ENCODE measurements at places on chromosomes 5 and 9.

DNA sequence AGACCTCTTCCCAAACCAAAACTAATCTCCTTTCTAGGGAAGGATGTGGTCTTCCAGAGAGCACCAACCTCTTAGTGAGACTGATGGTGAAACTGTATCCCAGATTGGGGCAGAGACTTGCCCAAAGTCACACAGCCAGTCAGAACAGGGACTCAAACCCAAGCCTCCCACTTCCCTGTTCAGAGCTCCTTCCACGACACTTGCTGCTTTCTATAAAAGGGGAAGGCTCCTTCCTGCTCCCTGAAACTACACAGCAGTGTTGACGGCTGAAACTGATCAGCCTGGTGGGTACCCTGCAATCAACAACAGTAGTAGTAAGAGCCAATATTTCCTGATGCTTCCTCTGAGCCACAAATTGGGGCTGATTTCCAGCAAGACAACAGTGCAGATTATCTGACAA, 1.5 kb downstream of the TOR2A start:
- no peak for DNase-seq

DNA sequence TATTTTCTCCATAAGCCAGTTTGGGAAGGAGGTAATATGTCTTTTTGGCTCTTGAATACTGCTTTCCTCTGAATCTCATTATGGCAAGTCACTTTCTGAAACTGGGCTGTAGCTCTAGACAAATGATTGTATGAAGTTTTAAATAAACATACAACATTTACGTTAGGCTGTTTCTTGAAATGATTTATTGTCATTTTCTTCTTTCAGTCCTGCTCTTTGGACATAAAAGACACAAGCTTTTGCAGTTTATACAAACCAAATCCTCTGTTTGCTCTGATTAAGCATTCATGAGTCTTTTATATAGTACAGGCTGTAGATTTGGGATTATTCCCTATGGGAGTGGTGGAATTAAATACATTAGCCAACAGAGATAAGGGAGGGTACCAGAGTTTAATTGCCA, 139.7 kb downstream of the CEP120 start:
- no peak for DNase-seq

DNA sequence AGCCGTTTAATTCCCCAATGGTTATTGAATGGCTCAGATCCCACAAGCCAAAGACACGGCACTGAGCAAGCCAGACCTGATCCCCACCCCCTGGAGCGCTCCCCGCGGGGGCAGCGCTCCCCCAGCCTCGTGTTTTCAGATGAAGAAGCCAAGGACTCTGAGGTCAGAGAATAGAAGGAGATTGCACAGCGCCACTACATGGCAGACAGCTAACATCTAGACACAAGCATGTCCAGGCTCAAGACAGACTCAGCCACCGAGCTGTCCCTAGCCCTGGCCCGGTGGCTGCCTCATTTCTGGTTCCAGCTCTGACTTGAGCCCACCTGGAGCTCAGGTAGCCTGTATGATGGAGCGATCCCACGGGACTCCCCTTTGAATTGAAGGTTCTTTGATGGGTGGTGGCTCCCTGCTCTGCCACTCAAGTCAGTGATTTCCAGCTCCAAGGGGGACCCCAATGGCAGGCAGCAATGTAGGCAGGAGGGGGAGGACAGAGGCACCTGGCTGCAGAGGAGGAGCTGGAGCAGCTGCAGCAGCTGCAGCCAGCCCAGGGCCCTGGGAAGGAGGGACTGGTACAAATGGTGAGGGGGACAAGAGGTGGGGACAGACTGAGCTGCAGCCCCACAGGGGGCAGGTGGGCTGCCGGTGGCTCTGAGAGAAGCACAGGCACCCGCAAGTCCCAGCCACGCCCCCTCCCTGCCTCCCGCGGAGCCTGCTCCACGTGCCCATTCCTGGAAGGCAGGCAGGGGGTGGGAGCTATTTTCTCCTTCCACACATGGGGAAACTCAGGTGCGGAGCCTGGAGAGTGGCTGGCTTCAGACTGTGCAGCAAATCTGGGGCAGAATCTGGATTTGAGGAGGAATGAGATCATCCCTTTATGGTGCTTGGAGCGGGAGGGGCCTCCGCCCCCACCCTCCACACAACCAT, 40.2 kb downstream of the NTNG2 start:
- no peak for DNase-seq

GRCh38 chr5:2575871-2576270, 175.6 kb downstream of the IRX2 start:
- no peak for DNase-seq

DNA sequence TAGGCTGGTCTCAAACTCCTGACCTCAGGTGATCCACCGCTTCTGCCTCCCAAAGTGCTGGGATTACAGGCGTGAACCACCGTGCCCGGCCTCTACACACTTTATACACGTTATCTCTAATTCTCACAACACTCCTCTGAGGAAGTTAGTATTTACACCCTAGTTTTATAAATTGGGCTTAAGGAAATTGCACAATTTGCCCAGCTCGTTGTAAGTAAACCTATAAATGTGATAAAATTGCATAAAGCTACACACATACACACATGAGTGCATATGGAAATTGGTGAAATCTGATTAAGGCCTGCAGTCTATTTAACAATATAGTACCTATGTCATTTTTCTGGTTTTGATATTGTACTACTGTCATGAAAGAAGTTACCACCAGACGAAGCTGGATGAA, 4.4 kb upstream of the SLC4A9 start:
- DNase-seq, result no peak

DNA sequence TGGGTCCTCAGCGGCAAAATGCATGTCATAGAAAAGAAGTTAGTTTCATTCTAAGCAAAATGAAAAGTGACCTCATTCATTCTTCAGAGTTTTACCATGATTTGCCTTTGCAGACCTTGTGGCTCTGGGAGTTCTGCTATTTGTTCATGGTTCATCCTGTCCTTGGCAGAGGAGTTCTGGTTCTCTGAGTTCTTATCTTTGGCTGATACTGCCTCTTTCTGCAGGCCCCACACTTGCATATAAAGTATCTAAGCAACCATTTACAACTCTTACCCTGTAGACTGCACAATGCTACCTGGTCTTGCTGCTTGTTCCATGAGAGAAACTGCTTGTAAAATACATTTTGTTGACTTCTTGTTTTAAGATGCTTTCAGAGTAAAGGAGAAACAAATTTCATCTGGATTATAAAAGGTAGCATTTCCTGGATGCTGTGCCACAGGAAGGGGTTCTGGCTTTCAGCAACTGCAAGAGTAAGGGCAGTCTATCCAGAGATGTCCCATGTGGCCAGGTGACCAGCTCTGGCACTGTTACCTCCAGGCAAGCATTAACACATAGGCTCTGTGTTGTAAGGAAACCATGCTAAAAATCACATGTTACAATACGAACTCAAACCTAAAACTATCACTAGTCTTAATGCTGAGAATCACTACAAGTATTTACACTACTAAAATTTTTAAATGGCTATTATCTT, 513.2 kb downstream of the SPOCK1 start:
- no peak for DNase-seq

DNA sequence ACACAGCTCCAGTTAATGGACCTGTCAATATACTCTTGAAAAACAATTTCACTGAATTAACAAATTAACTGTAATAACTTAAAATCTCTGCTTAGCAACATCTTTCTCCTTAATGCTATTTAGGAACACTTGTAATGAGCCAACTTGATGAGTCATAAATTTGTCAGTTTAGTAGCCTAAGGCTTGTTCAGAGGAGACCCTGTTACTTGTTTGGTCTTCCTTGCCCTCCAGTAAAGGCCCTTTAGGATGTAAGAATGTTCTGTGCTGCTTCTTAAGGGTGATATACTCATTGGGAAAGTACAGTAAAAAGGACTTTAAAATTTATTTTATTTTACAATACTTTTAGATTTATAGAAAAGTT, 11.4 kb upstream of the MATR3 start:
- no peak for DNase-seq

- DNase-seq, result no peak
Measured at GRCh38 chr9:91038483-91039124, 237.0 kb downstream of the SYK start.

GRCh38 chr5:135891791-135892190, 3.9 kb downstream of the IL9 start:
- no peak for DNase-seq

DNA sequence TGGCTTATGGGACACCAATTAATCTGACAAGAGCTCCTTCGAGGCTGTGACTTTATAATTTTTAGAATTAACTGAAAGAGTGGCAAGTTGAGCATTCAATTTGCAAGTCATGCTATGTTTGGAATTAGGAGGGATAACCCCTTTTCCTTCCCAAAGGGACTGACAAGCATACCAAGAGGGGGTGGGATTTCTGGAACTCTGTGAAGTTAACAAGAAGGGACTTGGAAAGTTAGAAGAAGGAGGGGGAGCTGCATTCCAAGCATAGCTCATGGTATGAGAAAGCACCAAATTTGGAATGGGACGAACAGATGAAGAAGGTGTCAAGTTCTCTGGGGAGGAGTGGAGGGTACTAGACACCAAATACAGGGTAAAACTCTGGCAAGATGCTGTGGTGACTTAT, 8.9 kb upstream of the PALM2AKAP2 start:
- DNase-seq, result no peak

DNA sequence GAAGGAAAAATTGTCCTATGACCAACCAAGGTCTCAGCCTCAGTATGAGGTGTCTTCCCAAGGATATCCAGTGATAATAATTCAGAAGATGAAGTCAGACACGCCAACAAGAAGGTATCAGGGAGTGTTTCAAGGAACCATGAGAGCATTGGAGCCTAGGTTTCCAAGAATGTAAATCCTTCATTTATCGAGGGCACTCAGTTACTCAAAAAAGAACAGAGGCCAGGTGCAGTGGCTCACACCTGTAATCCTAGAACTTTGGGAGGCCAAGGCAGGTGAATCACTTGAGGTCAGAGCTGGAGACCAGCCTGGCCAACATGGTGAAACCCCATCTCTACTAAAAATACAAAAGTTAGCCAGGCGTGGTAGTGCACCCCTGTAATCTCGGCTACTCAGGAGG, 70.8 kb downstream of the PLAC8L1 start:
- DNase-seq, result no peak

DNA sequence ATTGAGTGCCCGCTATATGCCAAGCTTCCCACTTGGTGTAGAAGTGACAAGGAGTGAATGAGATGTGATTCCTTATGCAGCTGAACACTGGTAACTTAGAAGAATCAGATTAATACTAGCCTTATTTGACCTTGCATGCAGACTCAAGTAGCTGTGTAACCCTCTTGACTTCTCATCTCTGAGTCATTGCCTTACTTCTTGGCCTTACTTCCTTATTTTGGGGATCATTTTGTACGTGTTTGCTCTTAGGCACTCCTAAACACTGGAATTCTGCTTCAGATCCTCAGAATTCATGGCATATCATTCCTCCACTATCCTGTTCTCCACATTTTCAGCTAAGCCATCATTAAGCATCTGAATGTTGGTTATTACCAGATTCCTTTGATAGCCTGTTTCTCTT, 948.9 kb upstream of the ARRDC3 start:
- no peak for DNase-seq

GRCh38 chr9:20914556-20914955, 116.9 kb downstream of the HACD4 start:
- DNase-seq, result no peak

GRCh38 chr5:24909210-24909609, 264.4 kb upstream of the CDH10 start:
- DNase-seq, result no peak

- DNase-seq, result no peak
Measured at GRCh38 chr5:77952636-77953212, 176.6 kb upstream of the TBCA start.

DNA sequence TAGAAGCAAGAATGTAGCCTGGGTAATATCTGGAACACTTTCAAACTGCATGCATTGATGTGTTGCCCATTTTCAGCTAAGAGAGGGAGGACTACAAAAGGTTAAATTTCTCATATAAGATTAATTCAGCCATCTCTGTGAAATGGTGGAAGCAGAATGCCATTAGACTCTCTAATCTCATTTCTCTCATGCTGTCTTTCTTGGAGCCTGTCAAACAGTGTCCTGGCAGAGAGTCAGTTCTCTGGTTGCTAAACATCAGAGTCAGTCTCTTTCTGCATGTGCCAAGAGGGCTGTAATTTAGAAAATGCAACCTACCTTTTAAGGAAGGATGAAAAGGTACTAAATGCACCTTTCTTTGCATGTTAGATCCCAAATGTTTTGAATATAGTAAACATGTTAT, 910 bp upstream of the GARNL3 start:
- no peak for DNase-seq

DNA sequence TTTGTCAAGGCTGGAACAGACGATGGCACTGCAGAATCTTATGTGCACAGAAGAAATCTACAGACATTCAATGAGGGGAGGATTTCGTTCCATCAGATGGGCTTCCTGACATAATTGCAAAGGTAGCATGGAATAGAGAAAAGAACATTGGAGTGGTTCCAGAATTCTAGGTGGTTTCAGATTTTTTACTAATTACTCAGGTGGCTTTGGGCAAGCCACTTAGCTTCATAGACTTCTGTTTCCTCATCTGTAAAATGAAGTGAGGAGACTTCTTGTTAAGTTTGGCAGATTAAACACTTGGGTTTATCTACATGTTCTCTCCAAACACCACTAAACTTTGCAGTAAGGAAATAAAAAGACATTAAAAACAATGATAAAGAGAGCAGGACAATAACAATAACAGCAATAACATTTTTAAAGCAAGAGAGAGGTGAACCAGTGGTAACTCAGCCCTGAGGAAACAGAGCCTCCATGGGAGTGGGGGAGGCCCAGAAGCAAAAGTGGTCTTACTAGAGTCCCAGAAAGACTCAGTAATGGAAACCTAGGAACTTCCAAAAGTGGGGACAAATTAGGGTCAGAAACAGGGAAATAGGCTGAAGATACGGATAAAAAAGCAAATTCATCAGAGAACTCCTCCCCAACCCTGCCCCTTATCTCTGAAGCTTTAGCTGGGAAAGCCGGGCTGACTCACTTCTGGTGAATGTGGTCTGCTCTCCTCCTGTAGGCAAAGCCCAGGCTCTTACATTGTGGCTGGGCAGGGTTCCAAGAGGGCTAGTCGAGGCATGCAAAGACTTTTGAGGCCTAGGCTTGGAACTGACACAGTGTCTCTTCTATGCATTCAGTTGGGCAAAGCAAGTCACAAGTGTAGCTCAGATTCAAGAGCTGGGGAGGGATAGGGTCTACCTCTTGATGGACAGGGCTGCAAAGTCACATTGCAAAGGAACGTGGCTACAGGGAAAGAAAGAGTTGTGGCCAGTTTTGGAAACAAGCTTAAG, 11.8 kb upstream of the ACTBL2 start:
- peak; percentile 3 for DNase-seq

GRCh38 chr5:125112196-125112595, 365.8 kb upstream of the ZNF608 start:
- no peak for DNase-seq

DNA sequence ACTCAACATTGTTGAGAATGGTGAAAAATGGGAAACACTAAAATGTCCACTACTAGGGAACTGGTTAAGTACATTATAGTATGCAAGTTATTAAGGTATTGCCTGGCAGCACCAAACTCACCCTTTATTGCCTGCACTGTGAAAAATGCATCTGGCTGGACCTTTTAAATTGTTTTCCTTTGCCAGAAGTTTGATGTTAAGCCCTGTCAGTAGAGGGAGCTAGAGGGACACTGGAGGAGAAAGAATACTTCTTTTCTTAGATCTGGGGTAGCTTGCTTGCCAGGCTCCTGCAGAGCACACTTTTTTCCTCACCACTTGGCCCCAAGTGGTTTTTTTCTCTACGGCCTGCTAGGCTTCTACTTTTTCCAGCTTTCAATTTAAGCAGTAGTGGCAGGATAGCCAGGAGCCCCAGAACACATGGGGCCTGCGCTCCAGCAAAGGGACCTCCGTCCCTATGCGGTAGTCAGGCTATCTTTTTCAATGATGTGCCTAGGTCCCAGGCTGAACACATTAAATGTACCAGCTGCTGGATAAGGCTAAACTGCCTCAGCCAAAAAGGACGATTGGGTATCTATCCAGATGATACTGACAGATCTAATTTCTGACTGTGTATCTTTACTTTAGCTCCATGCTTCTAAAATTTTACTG, 8.0 kb upstream of the HABP4 start:
- no peak for DNase-seq
